Activated CD4-positive, alpha-beta memory T cell treated with anti-CD3 and anti-CD28 coated beads for 36 hours (primary cell): ENCODE measurements at places on chromosomes 4 and X. TPM values are rescaled to one million over a fixed set of nuclear protein-coding genes. Genes with fewer than 3 reads are reported as not detected.
A peak's percentile ranks its signal among the peaks of the same experiment; 100 is the strongest.

- peak; percentile 63 for DNase-seq
These were observed 17.3 kb upstream of the TBC1D14 start for GRCh38 chr4:6892190-6892908.

DNA sequence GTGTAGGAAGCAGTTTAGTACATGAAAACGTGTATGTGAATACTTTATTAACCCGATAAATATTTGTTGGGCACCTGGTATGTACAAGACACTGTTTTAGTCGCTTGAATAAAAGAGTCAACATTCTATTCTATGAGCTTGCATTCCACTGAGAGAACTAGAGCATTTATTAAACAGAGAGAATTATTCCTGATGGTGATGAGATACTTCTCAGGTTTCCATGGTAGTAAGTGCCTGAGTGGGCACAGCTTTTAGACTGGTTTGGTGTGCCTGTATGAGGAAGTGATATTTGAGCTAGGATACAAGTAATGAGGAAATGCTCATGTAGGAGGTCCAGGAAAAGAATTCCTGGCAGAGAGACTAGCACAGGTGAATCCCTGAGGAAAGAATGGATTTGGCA is 94.2 kb downstream of the ATP10D start:
- DNase-seq = no peak

JCHAIN gene
- not detected for total RNA-seq

PCDH7 gene
- total RNA-seq = not detected

SERTM2 gene
- not detected for total RNA-seq

DNA sequence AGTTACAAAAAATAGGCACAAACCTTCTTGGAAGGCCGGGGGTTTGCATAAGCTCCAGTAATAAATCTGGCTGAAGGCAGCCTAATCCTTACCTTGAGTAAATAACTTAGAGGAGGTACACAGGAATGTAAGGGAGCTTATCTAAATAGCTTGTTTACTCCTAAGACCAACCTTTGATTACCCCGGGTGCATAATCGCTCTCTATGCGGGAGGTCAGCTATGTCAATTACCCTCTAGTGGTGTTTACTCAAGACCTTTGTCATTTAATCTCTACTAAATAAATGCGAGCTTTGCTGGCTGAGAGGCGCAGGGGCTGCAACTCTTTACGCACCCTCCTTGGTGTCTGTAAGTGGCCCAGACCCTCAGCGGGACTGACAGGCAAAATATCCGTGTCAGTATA is 50.2 kb upstream of the MAP9 start:
- DNase-seq = no peak

GRCh38 chr4:70559211-70559830 is 32.7 kb upstream of the AMBN start:
- DNase-seq = peak; percentile 55

TMEM33 gene
- 44.8 TPM for total RNA-seq

GRCh38 chr4:16171831-16172230 is 54.4 kb downstream of the TAPT1 start:
- DNase-seq = no peak

GRCh38 chr4:105120626-105121025 is 26.1 kb upstream of the TET2 start:
- no peak for DNase-seq

GRCh38 chr4:165384598-165384997 is 5.8 kb downstream of the CPE start:
- no peak for DNase-seq

DNA sequence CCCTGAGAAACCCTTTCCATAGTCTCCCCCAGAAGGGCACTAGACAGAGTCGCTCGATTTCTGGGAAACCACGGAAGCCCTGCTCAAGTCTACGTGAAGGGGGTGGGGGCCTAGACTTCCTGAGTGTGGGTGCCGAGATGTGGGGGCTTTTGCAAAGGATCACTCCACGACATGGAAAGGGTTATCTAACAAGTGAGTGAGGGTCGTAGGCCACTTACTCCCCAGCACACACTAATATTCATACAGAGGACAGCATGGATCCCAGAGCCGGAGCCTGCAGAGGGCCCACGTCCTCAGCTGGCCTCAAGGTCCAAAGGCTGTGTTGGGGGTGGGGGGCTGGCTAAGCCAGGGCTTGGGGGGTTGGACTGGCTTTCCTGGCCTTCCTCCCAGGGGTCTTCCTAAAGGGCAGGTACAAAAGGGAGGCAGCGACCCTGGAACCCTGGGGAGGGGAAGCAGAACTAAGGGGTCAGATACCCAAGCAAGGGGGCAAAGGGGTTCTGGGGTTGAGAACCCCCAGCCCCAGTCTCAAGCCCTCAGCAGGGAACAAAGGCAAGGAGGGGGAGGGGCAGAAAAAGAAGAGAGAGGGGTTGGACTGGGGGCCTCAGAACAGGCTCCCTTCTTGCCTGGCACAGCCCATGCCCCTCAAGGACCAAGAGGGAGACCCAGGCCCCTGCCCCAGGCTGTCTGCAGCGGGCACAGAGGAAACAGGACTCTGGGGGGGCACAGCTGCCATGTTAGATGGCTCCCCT is 1.6 kb downstream of the HMX1 start:
- DNase-seq = no peak

DNA sequence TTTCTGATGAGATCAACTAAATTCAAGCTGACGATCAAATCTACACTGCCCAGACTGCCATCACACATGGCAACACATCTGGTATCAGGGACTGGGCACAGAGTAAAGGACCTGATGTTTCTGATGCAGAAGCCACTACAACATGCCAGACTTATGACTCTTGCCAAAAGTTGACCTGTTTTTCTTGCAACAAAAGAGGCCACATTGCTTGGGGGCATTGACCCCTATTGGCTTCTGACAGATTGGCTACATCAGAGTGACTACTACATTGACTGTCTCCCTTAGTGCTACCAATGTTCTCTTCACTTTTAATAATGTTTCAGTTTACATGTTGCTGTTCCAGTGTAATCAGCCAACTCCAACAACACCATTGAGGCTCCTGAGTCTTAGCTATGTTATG is 15.3 kb upstream of the SMIM10 start:
- DNase-seq = no peak

GRCh38 chr4:173509036-173510001 is 20.7 kb downstream of the HAND2 start:
- DNase-seq = no peak

- no peak for DNase-seq
These were observed 10.2 kb downstream of the BEND2 start for GRCh38 chrX:18210470-18210869.

PYURF gene
- total RNA-seq = 51.7 TPM

- no peak for DNase-seq
These were observed 163.3 kb upstream of the IL15 start for GRCh38 chr4:141473026-141473540.

DNA sequence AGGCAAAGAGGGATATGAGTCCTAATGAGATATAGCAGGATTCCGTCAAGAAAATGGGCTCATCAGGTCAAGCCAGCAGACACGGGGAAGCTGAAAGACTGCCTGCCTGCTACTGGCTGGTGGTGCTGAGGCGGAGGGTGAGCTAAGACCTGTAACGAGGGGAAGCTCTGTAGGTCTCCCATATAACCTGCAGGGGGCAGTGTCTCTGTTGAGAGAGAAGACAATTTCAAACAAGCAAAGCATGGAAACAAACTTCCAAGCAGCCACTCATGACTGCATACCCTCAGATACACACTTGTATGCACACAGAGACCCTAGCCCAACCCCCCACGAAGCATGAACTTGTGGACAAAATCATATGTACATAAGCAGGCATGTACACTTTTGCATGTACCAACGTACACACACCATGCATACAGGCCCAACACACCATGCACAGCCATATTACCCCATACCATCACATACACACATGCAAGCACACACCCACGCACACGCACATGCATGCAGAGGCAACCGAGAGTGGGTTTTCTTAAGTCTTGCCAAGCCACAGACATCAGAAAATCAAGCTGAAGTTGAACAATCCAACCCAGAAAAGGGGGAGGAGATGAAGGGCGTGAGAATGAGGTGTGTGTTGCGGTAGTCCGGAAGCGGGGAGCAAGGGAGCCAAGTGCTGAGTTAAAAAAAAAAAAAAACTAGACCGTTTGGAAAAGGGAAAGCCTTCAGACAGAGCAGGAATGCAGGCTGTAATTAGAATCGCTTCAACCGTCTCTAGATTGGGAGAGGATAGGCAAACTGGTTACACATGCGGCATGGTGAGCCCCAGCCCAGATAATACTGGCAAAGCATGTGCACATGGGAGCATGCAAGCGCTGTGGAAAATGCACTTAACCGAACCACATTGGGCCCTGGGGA is 71.0 kb downstream of the PJA1 start:
- peak; percentile 33 for DNase-seq

GRCh38 chrX:130916636-130917422 is 13.8 kb upstream of the ENOX2 start:
- DNase-seq = peak; percentile 31

GRCh38 chr4:143586080-143586479 is 72.6 kb downstream of the SMARCA5 start:
- no peak for DNase-seq

- DNase-seq = no peak
These were observed 110.4 kb downstream of the LRBA start for GRCh38 chr4:150904671-150905070.

GRCh38 chr4:108833046-108833445 is 70.2 kb upstream of the ETNPPL start:
- DNase-seq = no peak

DNA sequence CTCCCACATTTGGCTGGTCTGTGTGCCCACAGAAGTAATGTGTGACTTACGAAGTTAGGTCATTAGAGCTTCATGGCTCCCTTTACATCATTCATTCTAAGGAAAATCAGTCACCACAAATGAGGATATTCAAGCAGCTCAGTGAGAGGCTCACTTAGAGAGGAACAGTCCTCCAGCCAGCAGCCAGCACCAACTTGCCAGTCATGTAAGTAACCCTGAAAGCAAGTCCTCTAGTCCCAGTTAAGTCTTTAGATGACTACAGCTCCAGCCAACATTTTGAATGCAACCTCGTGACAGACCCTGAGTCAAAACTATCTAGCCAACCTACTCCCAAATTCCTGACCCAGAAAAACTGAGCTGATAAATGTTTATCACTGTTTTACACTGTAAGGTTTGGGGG is 71.3 kb downstream of the LRBA start:
- peak; percentile 57 for DNase-seq

DNA sequence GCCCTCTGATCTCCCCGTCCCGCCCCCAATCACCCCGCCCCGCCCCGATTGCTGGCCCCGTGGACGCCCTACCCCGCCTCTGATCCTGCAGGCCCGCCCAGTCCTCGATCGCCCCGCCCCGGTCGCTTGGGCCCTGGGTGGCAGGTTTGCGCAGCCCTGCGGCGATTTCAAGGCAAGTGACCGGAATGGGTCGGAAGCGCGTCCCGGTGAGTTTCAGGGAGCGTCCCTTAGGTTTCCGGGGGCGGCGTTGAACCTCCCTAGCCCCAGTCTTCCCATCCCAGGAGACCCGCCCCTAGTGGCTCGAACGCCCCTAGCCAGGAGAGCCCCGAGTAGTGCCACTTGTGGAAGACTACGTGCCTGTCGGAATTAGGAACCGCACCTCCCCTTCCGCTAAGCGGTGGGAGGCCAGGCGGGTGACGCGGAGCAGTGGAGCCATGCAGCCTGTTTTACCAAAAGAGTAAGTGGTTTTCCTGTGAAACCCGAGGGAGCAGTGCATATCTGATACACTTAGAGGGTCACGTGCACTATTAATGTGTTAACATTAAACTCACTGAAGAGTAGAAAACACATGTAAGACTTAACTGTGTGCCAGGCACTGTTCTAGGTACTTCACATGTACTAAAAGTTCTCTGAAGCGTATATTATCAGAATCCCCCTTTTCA is 354 bp upstream of the TEC start:
- DNase-seq = peak; percentile 95

DNA sequence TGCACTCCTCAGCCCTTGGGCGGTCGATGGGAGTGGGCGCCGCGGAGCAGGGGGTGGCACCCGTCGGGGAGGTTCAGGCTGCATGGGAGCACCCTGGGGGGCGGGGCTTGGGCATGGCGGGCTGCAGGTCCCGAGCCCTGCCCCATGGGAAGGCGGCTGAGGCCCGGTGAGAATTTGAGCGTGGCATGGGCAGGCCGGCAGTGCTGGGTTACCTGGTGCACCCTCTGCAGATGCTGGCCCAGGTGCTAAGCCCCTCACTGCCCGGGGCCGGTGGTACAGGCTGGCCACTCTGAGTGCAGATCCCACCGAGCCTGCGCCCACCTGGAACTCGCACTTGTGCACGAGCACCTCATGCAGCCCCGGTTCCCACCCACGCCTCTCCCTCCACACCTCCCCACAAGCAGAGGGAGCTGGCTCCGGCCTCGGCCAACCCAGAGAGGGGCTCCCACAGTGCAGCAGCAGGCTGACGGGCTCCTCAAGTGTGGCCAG is 556.3 kb downstream of the GALNTL6 start:
- DNase-seq = no peak

SRPX2 gene
- not detected for total RNA-seq

- DNase-seq = no peak
These were observed 104.0 kb downstream of the CPZ start for GRCh38 chr4:8696369-8697127.

NAT8L gene
- total RNA-seq = 0.29 TPM

- DNase-seq = no peak
These were observed 317.1 kb downstream of the DCTD start for GRCh38 chr4:182600093-182600492.

GRCh38 chr4:188778905-188779304 is 639.7 kb downstream of the TRIML1 start:
- no peak for DNase-seq

MAGEA6 gene
- total RNA-seq = not detected

- DNase-seq = no peak
These were observed 169.9 kb downstream of the BANK1 start for GRCh38 chr4:101960431-101960830.

DNA sequence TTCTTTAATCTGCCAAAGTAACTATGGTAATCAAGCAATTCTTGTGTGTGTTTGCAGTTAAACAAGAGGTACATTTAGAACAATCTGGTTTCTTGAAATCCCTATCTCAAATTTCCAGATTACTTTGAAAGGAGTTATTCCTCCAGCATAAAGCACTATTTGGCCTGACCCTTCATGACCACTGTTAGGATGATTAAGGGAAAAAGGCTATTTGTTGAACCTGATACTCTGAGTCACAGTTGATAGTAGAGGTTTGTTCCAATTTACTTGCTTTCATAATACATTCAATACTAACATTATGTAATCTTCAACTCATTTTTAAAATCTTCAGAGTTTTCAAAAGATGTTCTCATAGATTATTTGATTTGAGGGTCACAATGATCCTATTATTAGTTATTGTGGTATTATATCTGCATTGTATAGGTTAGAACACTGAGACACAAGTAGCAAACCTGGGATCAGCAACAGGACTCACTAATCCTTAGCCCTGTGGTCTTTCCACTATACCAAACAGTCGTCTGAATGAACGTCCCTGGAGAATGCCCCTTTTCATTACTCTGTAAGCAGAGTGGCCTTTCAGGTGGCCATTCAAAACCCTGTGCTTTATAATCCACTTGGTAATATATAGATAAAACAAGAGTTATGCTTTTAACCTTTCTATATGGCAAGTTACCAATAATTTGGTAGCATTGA is 8.1 kb upstream of the NDST4 start:
- DNase-seq = no peak
